ENCODE measurements at places on chromosomes 16 and 17. TPM values are rescaled to one million over a fixed set of nuclear protein-coding genes. Genes with fewer than 3 reads are reported as not detected.

Gene TCAP
- 1.5 TPM for total RNA-seq

Gene PRAC1
- total RNA-seq = not detected

Gene CLDN7
- 6.5 TPM for total RNA-seq

Gene NLGN2
- 53.9 TPM for total RNA-seq

- peak overlapping the region; percentile 89 for H3K27ac ChIP-seq
- peaks cover 3% of the 10 kb centered on the region for H3K4me1 ChIP-seq
- no peak for DNase-seq
- no peaks in the 10 kb centered on the region for H3K27me3 ChIP-seq
Measured at GRCh38 chr17:47188271-47188875, 722 bp downstream of the CDC27 start.

GRCh38 chr17:72878975-72879660, 213.4 kb downstream of the SLC39A11 start:
- no peak for DNase-seq
- no peaks in the 10 kb centered on the region for H3K27me3 ChIP-seq
- no peaks in the 10 kb centered on the region for H3K36me3 ChIP-seq
- H3K4me3 ChIP-seq = no peak overlapping the region
- H3K4me1 ChIP-seq = no peaks in the 10 kb centered on the region

DNA sequence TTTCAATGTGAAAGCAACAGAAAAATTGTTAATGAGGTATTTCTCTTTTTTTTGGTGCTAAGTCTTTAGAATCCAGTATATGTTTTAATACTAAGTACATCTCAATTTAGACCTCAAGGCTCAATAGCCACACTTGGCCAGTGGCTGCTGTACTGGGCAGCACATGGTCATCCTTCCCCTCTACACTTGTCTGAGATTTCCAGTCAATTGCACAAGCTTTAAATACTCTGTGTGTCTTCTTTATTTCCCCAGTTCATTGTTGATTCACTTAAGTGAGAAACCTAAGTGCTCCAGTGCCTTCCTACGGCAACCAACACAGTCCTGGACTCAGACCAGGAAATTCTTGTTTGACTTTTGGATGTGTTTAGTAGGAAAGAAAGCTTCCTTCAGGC, 62.2 kb downstream of the TNRC6C start:
- no peaks in the 10 kb centered on the region for H3K36me3 ChIP-seq
- H3K27me3 ChIP-seq = no peaks in the 10 kb centered on the region
- DNase-seq = no peak
- H3K4me1 ChIP-seq = no peaks in the 10 kb centered on the region
- H3K27ac ChIP-seq = no peak overlapping the region

DNA sequence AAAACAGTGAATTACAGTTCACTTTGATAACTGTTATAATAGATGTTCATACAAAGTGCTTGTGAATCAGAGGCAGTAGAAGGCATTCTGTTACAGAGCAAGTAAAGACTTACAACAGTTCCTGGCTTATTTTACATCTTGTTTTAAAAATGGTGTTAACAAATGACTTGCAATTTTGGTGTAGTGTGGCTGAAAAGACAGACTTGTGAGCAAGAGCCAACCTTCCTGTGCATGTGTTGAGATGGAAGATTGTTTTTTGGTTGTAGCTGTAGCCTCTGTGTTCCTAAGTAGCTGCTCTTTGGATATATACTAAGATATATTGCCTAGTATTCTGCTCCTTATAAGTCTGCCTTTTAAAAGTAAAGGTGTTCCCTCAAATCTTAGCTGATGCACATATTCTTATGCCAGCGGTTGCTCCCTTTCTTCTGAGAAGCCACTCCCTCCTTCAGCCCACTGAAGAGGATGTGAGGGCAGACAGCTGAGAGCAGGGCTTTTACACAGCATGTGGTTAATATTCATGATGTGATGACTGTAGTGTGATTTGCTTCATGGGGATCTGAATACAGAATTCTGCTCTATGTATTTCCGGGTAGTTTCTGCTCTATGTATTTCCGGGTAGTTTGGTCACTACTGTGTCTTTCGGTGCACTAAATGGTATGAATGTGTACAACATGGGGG, 182.3 kb downstream of the PHKB start:
- H3K27me3 ChIP-seq = no peaks in the 10 kb centered on the region
- no peak overlapping the region for H3K4me3 ChIP-seq
- H3K36me3 ChIP-seq = no peaks in the 10 kb centered on the region
- no peak overlapping the region for H3K27ac ChIP-seq
- DNase-seq = no peak
- H3K4me1 ChIP-seq = no peaks in the 10 kb centered on the region

GRCh38 chr17:49588726-49589576, 13.3 kb downstream of the NXPH3 start:
- no peak overlapping the region for H3K4me3 ChIP-seq
- no peaks in the 10 kb centered on the region for H3K27me3 ChIP-seq
- H3K27ac ChIP-seq = no peak overlapping the region
- no peak for DNase-seq
- H3K4me1 ChIP-seq = no peaks in the 10 kb centered on the region

DNA sequence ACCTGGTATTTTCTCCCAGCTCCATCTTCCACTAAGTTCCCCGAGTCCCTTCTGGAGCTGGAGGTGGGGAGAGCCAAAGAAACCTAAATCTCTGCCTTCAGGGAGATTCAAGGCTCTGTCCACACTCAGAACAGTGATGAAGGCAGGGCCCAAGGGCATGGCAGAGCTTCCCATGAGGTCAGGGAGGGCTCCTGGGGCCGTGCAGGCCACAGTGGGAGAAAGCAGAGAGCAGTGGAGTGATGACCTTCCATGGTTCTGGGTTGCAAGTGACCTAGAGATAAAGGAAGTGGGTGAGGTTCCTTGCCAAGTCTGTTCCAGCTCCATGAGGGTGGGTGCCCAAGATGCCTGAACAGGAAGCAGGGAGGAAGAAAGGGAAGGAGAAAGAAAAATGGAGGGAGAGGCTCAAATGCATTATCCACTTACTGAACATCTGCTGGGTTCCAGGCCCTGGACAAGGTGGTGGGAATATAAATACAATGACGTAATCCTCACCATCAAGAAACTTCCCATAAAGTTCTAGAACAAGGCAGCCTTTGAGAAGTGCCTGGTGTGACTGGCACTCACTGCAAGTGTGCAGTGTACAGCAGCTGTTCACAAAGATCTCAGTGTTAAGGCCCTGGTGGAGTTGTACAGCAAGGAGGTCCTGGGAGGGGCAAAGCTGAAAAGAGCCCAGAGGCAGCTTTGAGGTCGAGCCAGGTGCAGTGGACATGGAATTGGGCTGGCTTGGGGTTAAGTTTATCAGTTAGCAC, 13.3 kb downstream of the TBKBP1 start:
- no peak overlapping the region for H3K4me3 ChIP-seq
- DNase-seq = no peak
- peaks cover 8% of the 10 kb centered on the region for H3K4me1 ChIP-seq
- H3K27ac ChIP-seq = no peak overlapping the region

GRCh38 chr17:34347063-34347462, 9.2 kb upstream of the CCL13 start:
- DNase-seq = no peak
- no peak overlapping the region for H3K27ac ChIP-seq
- no peaks in the 10 kb centered on the region for H3K36me3 ChIP-seq
- H3K4me1 ChIP-seq = no peaks in the 10 kb centered on the region
- H3K27me3 ChIP-seq = no peaks in the 10 kb centered on the region

GRCh38 chr16:19105131-19105530, 8.6 kb upstream of the ITPRIPL2 start:
- no peak overlapping the region for H3K27ac ChIP-seq
- H3K36me3 ChIP-seq = no peaks in the 10 kb centered on the region
- no peak for DNase-seq
- H3K4me3 ChIP-seq = no peak overlapping the region
- H3K4me1 ChIP-seq = no peaks in the 10 kb centered on the region
- no peaks in the 10 kb centered on the region for H3K27me3 ChIP-seq

Data from ovary (tissue), 10 donors.